ENCODE measurements at places on chromosomes 7 and 10.

GRCh38 chr7:114759347-114760062 is 162.4 kb upstream of the MDFIC start:
- no peak for DNase-seq

DNA sequence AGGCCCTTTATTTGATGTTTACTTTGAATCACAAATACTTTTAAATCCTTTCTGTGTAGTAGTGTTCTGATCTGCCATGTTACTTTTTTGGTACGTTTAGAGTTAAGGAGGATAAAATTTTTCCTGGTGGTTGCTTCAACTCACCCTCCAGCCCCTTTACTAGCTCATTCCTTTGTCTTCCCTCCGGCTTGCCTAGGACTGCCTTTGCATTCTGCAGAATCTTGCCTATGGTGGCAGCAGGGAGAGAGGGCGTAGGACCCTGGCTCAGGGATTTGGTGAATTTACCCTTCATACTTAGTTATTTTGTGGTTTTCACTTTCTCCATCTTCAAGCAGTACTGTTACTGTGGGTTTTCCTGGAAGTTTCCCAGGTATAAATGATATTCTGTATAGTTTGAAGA is 833.5 kb downstream of the XPNPEP1 start:
- no peak for DNase-seq

- DNase-seq: no peak
These were observed 1.1 kb upstream of the HOXA1 start for GRCh38 chr7:27096768-27097514.

GRCh38 chr7:37433166-37433565 is 15.5 kb downstream of the ELMO1 start:
- no peak for DNase-seq

- DNase-seq: no peak
These were observed 15.2 kb upstream of the CDCA7L start for GRCh38 chr7:21960922-21961321.

DNA sequence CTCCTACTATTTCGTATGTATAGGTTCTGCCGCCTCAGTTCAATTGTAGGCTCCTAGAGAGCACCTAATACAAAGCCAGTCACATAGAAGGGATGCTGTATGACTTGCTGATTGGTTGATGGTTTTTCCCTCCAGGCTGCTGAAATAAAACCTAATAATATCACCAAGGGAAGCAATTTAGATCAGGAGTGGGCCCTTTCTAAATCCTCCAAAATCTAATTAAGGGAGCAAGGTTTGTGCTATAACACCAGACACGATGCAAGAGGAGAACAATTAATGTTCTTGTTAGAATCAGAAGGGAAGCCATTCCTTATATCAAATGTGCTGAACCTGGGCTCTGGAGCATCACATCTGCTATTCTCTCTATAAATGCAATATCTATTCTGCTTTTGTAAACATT is 42.0 kb upstream of the SLC13A1 start:
- DNase-seq: no peak

GRCh38 chr7:49174396-49174795 is 250.0 kb downstream of the CDC14C start:
- no peak for DNase-seq

DNA sequence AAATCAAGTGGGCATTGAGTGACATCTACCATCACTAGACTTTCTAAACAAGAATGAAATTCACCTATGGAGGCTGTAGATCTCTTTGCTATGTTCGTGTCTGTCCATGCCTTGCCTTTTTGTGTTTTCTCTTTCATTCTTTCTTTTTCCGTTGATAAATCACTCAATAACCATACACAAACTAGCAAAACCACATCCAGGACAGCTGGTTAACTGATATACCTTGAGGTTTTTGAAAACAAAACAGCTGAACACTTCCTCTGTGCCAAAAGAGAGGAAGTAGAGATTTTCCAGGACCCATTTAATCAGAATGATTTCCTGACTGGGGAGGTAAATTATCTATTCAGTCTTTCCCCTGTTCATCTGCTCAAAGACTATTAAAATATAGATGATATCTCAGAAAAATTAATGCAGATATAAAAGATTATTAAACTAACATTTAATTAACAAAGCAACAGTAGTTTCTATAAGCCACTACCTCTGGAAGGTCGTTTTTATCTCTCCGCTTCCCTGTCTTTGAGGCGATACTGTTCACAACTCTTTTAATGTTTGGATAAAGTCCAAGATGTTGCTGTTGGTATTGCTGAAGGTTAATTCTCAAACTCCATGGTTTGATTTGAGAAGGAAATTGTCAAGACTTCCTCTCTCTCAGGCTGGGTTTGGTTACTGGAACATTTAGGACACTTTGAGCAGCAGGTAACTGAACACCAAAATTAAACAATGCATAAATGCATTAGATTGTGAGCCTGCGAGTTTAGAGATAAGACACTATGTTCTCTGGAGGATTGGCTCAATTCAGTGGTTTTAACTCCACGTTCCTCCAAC is 24.4 kb upstream of the C10orf67 start:
- peak; percentile 69 for DNase-seq

GRCh38 chr7:43244784-43245183 is 132.3 kb downstream of the HECW1 start:
- DNase-seq: peak; percentile 8

DNA sequence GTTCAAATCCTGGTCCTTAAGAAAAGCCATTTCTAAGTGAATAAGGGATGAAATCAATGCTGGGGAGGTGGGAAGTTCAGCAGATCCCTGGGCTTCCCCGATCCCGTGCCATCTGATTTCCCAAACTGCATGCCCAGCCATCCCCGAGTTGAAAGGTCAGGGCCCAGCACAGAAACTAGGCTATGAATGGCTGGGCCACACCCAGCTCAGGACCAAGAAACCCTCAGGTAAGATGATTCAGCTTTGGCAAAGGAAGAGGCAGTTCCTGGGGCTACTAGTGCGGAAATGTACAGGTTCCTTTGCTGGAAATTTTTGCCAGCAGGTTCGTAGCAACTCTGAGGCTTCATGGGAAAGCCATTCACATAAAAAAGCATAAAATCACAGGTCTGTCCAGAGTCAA is 182.7 kb downstream of the FAM107B start:
- DNase-seq: no peak

DNA sequence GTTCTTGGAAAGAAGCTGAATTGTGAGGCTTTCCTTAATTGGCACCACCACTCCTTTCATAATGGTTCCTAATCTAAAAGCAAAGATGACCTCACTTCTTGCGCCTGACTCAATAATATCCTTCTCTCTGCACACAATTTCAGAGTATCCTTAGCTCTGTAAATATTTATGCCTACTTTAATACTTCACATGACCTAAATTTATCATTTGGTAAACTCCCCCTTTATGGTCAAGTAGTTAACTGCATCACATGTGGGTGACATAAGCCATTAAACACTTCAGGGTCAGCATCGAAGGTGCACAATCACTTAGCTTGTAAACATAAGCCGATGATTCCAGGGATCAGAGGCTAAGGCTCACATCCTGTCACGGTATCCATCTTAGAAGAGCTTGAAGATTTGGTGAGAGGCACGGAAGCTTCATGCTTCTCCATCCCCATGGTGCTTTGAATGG is 7.3 kb upstream of the RHOBTB1 start:
- no peak for DNase-seq
